ENCODE measurements at places on chromosomes 6 and 20.

GRCh38 chr20:50558483-50558925, 48.3 kb downstream of the PTPN1 start:
- DNase-seq: no peak

DNA sequence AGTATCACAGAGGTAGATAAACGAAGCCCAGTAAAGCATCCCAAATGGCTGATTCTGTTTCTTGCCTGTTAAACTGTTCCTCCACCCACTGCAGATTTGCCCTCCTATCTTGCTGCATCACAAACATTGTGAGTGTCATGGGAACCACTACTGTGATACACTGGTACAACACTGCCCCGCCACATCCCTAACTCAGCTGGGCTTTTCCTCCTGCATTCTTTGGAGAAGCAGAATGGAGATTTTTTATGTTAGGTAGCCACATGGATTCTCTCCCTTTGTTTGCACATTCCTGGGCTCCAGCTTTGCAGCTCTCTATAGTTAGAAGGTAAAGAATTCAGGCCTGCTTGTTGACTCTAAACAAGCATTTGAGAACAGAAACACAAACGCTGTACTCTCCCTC, 234.1 kb downstream of the TMEM242 start:
- no peak for DNase-seq

DNA sequence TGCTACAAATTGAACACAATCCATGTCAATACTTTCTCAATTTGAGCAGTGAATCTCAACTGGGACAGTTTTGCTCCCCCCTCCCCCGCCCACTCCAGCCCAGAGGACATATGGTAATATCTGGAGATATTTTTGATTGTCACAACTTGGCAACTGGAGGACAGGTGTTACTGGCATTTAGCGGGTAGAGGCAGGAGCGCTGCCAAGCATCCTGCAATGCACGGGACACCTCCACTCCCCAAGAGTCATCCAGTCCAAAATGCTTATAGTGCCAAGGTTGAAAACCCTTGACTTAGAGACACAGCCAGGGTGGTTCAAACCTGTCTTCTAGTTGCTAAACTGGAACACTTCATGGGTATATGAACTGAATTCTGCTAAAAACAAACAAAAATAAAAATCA, 26.9 kb upstream of the LRRC1 start:
- DNase-seq: no peak

DNA sequence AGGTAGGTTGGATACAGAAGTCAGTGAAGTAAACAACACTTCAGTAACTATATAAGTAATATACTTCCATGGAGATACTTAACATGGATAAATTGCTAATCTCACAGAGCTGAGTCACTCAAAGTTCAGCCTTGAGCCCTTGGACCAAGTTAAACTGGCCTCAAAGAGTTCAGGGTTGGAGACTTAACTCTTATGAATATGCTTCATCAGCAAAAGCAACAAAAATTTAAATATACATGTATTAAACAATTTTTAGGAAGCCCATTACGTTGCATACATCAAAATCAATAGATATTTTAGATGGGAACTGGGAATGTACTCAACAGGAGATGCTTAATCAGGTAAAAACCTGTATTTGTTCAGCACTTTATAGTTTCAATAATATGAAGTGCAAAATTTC, 12.2 kb downstream of the MTCL3 start:
- DNase-seq: no peak

DNA sequence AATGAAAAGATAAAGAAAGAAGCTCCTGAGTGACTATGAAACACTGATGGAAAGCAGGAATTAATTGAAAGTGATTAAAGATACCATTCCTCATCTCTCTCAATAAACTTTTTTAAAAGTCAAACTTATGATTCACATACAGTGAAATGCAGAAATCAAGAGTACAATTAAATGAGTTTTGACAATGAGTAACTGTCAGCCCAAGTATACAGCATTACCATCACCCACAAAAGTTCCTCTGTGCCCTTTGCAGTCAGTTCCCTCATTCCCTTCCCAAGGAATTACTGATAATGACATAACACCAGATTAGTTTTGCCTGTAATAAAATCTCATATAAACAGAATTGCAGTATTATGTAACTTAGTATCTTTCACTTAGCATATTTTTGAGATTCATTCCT, 44.5 kb downstream of the ATG5 start:
- DNase-seq: no peak

DNA sequence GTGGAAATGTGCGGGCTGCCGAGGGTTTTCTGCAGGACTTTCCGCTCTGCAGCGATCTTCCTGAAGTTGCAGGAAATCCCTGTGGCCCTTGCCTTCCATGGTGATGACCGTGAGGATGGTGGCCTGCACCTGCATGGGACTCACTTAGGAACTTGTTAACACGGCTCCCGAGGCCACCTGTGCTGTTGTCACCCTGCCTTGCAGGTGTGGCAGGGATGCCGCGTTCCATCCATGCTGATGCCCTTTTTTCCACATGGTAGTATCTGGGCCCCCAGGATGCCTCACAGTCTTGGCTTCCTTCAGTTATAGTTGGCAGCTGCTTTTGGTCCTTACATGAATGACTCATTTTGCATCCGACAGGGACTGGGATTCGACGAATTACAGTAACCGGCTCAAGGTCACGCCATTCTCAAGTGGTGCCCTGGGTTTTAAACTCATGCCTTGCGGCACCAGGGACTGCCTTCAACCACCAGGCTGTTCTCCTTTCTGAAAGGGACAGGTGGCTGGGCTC, 37.2 kb downstream of the SYNJ2 start:
- DNase-seq: no peak
